ENCODE measurements at places on chromosomes 5 and 9.

- DNase-seq: no peak
Measured at GRCh38 chr9:92291577-92291976, 1.9 kb downstream of the IARS1 start.

GRCh38 chr9:123630233-123630632 lies 274.2 kb downstream of the CRB2 start:
- no peak for DNase-seq

DNA sequence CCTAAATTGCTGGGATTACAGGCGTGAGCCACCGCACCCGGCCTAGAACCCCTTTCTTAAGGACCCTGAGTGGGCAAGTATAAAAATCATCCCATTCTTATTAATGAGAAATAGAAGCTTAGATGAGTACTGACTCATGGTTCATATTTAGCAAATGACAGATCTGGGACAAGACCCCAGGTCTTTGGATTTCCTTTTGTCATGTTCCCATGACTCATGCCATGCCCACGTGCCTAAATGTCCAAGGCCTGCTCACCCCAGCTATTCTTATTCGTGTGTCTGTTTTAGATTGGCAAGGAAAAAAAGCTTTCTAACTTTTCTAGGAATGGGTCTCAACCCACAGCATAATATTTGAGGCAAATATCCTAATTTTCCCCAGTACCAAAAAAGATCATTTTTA lies 57.7 kb upstream of the RPS23 start:
- DNase-seq: no peak

- DNase-seq: no peak
Measured at GRCh38 chr5:153485641-153486040, 4.8 kb upstream of the GRIA1 start.

DNA sequence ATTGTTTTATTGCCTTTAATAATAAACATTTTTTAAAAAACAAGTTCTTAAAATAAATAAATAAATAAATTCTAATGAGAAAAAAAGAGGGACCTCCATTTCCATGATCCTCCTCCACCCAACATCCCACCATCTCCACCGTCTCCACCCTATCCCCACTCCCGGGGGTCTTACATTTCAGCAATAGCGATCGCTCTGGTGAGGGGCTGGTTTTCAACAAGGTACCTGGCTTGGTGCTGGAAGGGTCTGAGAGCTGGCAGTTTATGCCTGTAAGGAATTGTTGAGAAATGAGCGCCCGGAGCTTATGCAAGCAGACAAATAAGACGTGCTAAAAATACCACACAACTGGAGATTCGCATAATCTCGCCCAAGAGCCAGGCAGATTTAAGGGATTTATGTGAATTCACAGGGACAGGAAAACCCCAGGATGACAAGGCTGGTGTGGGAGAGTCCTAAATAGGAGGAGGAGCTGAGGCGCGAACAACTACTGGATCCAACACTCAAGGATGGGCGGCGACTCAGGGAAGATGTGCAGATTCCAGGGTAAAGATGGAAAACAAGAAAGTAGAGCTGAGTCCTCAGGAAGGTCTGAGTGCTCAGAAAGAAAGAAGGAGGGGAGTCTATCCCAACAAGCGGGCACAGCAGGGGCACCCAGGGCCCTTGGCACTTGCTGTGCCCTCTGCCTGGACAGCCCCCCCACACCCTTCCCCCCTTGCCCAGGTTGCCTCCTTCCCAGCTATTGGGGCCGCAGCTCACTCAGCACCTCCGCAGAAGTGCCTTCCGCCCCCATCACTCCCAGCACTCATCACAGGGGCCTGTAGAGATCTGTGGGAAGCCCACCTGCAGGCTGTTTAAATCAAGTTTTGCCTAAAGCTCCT lies 27.0 kb downstream of the TRIM14 start:
- no peak for DNase-seq

- no peak for DNase-seq
Measured at GRCh38 chr5:82408033-82408432, 129.9 kb upstream of the RPS23 start.

- DNase-seq: no peak
Measured at GRCh38 chr9:93221044-93221443, 37.1 kb downstream of the WNK2 start.

DNA sequence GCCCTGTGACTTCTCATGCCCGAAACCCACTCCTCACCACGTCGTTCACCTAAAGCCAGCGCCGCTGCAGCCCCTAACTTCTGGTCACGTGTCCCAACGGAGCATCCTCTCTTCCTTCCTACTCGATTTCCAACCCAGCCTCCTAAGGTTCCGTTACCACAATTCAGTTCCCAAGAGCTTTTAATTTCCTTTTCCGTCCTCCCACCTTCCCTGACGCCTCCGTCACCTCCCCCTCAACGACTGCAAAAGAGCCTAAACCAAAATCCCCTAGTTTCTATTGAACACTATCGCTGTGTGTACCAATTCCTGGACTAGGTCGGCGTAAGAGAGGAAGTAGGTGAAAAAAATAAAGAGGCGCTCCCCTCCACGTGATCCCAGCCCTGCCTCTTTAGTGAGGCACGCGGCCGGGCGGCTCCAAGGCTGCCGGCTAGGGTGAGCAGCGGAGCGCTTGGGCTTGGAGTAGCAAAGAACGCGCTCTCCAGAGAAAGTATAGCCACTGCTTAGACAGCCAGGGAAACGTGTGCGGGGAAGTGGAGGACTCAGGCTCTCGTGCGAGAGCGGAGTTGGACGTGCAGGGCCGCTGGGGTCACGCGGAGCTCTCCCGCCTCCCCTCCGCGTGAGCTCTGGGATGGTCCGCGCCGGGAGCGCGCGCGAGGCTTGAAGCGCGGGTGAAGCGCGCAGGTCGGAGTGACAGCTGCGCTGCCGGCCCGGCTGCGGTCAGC lies at the start of the genes CENPP and NOL8:
CENPP (plus strand) TSS at position 685 of the 722 bp plus-strand sequence.
NOL8 (minus strand) TSS at position 82 of the 722 bp plus-strand sequence. CDS start 1,189 bp downstream, outside the sequence.
- peak; percentile 75 for DNase-seq

DNA sequence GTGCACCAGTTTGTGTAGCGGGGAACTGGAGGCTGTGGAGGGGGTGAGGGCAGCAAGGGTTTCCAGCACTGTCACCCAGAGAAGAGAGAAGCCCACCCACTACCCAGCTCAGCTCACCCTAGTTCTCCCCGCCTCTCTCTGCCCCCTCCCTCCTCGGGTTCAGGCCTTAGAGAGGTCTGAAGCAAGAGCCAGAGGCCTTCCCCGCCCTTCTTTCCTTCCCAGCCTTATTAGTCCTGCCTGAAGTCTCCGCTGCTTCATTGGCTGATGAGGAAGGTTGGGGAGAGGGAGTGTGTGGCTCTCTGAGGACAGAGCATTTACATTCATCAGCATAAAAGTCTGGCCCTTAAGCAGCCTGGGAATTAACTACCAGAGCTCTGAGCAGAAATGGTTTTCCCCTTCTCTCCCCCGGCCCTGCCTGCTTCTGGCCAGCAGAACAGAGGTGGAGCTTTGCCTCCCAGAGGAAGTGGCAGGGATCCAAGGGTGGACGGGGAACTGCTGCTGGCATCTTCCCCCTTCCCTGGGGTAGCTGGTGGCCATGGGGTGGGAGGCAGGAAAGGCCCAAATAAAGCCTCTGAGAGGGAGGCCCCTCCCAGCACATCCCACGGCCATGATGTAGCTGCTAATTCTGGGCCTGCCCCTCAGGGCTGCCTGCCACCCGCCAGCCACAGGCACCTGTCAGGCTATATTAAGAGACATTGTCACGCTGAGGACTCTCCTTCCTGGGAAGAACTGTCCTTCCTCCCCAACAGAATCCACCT lies 4.1 kb downstream of the DNAJB5 start:
- DNase-seq: no peak

DNA sequence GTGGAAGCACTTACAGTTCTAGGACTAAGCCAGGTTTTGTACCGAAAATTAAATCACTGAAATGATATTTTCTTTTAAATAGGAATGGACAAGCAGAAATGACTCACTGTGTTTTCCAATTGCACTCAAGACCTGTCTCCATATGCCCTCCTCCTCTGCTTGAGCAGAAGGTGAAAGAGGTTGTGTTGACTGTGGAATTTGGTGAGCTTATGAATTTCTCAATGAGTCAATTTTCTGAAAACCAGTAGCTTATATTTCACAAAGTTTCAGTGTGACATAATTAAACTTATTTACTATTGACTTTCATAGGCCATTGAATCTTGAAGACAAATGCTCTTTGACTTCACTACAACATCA lies 249.9 kb downstream of the NPR3 start:
- no peak for DNase-seq

- DNase-seq: no peak
Measured at GRCh38 chr9:114304416-114305188, 18.3 kb upstream of the ORM1 start.

GRCh38 chr9:109411798-109412352 lies 86.2 kb downstream of the PTPN3 start:
- no peak for DNase-seq

GRCh38 chr9:92257327-92257726 lies 36.2 kb downstream of the IARS1 start:
- no peak for DNase-seq

DNA sequence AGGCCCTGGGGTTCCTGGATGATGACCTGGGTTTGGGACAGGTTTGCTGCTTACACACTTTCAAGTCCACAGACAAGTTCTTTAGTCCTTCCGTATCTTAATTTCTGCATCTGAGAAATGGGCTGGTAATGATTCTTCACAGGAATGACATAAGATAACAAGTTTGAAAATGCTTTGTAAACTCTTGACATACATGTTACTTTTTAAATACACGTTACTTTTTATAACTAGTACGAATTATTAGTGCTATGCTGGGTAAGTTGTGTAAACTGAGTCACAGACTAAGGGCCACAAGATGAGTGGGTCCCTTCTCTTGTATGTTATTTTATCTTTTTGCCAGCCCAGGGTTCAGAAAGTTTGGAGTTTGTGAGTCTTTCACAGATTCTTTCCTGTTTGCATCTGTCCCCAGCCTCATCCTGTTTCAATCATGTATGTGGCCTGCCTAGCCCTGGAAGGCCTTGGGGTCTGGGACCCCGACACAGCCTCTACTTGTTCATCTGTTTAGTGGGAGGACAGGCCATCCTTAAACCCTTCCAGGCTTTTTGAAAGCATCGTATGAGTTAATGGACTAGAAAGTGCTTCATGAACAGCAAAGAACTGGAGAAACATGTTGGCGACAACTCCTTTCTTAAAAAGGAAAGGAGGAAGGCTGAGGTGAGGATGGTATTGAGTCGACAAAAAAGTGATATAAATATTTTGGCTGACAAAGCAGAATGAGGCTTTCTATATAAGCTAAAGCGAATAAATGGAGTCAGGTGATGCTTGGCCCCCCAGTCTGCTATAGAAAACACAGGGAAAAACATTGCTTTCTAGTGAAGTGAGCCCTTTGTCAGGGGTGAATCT lies 9.3 kb downstream of the ZNF618 start:
- no peak for DNase-seq

GRCh38 chr9:84785792-84786547 lies 116.4 kb downstream of the NTRK2 start:
- DNase-seq: no peak

DNA sequence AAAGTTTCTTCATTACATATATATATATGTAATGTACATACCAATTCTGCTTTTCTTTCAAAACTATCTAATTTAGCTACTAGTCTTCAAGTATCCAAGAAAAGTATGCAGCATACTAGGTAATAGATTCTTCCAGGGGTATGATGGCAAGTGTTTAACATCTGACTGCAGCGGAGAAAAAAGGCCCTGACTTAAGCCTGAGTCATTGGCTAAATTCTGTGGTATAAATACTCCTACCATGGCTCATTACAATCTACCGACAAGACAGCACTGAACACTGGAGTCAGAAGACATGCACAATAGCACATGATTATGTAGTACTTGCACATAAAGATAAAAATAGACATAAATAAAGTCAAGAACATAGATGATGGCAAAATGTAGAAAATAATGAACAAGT lies 439.9 kb downstream of the BRINP1 start:
- DNase-seq: no peak

- DNase-seq: no peak
Measured at GRCh38 chr5:33433303-33434240, 7.2 kb upstream of the TARS1 start.

DNA sequence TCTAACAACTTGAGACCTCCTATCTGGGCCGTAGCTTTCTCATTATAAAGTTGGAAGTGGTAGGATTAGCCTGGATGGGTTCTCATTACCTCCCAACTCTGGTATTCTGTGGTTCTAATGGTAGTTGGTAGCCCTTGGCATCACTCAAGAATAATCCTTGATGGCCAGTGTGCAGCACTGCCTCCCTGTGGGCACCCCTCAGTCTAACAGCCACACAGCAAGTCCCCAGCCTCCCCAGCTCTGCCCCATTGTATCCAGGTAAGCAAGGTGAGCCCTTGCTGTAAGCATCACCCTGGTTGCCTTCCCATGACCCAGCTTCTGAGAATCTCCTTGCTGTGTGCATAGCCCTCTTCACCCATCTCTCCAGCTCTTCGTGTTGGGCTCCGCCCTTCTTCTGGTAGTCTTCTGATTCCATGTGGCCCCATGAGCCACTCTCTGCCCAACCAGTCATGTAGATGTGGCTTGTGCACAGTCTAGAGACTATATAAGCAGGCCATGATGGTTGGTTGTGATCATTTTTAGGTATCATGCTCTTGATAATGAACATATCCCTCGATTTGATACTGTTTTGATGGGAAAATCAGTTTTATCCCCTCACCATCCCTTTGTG lies 57.6 kb upstream of the GRHPR start:
- DNase-seq: peak; percentile 13

GRCh38 chr5:14491015-14491915 lies 90.3 kb upstream of the OTULINL start:
- no peak for DNase-seq

Data from stimulated activated CD4-positive, alpha-beta T cell treated with anti-CD3 and anti-CD28 coated beads, Interleukin-12 subunit alpha, Interleukin-12 subunit beta, amount 100 ng/mL, for 4 hours (primary cell).